ENCODE measurements at places on chromosomes 12 and 14.

- DNase-seq: no peak
These were observed 212.3 kb upstream of the DCN start for GRCh38 chr12:91394903-91395302.

DNA sequence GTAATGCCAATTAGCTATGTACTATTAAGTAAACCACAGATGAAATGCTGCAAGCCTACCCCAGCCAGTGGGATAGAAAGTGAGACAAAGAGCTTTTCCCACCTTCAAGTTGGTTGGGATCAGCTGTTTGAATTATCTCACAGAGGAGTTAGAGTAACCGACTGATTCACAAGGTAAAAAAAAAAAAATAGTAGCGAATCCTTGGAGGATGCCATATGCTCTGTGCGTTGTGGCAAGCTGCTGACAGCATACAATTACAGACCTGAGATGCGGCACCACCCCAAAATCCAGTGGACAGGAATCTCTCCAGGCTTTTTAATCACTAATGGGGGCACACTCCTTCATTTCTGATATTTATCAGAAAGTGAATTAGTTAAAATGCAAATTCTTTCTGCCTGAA is 157.0 kb upstream of the RMST start:
- no peak for DNase-seq

GRCh38 chr14:94857950-94858349 is 88.0 kb upstream of the GSC start:
- no peak for DNase-seq

GRCh38 chr12:118332511-118332910 is 40.2 kb downstream of the TAOK3 start:
- no peak for DNase-seq

DNA sequence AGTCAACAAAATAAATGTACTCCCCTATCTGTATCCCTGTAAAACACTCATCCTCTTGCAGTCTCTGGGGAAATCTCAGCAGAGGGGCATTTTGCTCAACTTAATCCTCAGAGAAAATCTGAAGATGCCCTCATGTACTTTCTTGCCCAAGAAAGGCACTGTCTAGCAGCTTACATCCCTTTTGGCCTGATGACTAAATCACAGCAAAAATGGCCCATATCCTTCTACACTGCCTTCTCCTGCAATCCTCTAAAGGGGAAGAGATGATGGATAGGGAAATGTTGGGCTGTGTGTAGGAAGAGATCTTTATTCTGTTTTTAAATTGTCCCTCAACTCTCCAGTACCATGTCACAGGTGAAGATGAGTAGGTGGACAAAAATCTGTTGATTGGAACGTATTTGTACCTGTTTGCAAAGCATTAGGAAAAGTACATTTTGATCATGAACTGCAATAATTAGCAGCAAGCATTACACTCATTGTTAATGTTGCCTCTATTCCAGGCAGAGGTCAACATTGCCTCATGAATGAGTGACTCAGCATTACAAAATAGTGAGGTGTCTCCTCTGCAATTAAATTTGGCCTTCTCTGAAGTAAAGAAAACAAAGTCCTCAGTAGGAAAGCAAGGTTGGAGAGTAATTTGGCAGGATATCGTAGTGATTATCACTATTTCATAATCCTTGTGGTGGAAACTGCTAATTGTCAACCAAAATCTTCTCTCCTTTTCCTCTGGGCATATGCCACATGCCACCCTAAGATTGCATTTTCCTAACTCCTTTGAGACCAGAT is 172.4 kb upstream of the CAND1 start:
- no peak for DNase-seq

DNA sequence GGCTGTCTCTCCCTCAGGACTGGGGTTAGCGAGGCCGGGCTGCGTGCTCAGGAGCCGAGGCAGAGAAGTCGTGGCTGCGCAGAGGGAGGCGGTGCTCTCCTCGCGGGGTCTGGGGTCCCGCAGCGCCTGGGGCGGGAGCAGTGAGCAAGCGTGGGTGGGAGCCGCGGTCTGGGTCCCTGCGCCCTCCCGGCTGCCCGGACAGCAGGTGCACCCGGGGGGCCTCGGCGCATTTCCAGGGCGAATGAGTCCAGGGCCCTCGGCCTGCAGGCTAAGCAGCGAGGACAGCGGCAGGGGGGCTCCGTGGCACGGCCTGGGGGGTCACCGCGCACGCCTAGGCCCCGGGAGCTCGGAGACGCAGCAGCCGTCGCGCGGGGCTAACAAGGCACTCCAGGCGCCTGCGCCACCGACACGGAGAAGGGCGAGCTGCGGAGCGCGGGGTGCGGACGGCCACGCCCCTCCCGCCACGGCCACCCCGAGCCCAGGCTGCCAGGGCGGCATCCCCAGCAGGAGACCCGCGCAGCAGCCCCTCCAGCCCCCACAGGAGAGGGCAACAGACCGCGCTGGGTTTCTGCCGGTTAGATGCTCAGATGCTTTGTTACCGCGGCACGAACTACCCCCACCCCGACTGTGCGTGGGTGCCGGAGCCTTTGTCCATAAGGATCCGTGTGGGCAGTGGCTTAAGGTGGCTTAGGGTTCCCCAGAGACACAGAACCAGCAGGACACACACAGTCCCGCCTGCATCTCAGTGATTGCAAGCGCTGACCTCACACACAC is 117.7 kb upstream of the C14orf180 start:
- DNase-seq: no peak

DNA sequence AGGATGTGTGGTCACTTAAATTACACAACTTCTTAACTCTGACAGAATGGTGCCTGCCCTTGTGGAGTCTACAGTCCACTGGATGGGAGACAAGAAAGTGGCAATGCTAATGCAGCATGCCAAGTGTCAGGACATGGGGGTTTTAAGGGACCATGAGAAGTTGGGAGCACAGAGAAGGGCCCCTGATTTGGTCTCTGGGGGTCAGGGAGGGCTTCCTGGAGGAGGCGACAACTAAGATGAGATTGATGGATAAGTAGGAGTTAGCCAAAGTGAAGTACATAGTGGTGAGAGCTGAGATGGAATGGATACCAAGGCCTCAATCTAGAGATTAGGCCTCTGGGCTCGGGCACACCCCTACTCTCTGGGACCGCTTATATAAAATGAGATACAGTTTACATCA is 236.7 kb downstream of the CHST11 start:
- DNase-seq: no peak

DNA sequence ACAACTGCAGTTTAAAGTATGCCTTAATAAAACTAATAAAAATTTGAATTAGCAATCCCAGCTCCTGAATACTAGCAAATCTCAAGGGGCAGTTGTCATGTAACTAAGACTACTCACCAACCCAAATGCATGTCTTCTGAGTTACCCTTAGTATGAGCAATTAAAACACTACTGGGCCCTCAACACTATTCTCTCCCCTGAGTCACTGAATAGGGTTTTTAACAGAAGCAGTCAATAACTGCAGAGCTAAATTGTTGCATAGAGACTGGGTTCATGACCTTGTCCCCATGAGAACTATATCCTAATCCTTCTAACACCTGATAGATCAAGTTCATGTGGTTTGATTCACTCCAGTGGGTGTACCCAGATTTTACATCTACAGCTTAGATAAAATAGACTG is 38.8 kb downstream of the MDM1 start:
- no peak for DNase-seq

GRCh38 chr12:92436856-92437255 is 265.9 kb upstream of the PLEKHG7 start:
- DNase-seq: no peak

DNA sequence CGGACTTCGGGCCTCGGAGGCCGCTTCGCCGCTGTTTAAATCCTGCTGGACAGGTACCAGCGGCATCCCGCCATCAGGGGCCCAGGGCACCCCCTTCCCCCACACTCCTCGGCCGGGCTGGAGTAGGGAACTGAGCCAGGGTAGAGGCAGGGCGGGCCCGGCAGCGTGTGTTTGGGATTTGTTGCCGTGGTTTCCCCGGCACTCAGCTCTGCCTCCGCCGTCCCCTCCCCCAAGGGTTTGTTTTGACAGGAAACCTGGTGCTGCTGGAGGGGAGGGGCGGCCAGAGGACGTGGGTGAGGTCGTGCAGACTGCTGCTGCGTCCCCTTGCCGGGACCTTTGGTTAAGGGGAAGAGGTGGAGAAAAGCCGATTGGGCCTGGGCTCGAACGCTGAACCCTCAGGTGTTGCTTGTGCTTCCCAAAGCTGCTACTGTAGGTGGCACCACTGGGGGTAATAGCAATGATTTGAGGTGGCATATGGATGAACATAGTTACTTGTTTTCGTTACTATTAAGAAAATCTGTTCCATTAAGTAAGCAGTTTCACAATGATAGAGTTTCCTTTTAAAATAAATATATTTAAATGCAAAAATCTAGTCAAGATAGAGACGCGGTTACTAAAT is 778 bp downstream of the TCP11L2 start:
- DNase-seq: peak; percentile 94

DNA sequence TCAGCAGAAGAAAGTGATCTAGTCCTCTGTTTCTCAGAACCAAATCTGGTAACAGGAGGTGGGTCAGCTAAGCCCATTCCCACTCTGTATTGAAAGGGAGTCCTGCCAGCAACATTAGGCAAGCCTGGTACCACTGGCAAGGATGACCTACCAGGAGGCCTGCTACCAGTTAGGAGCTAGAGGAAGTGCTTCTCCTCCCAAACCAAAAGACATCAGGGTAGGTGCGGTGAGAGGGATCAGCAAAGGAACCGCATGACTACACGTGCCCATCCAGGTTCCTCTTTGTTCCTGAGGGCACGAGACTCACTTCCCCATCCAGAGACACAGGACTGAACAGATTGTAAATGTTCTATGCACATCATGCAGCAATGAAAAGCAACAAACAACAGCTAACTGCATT is 2.8 kb downstream of the KLRC4 start:
- no peak for DNase-seq

DNA sequence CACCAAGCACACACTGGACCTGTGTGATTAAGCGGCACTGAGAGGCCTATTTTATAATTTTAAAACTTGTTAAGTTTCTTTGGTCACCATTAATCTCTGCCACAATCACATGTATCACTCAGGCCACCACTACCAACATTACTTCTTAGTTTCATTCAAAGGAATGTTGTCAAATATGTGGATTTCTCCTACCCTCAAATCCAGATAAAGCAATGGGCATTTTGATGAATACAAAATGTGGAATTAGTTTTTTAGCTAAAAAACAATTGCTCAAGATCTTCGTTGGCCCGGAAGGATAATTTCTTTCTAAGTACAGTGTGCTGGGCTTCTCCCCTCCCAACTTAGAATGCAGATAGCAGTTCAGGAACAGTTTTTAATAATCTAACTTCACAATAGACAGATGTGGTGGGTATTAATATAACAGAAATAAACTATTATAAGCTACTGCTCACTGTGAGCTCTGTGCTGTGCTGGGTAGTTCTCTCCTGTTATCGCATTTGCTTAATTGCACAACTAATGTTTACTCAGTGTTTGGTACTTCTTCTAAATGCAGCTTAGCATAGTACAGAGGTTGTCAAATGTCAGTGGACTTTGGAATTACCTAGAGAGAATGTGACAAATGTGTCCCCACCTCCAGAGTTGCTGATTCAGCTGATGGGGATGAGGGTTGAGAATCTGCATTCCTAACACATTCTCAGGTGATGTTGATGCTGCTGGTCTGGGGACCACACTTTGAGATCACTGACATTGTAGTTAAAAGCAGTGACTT is 266.7 kb upstream of the AMIGO2 start:
- no peak for DNase-seq

DNA sequence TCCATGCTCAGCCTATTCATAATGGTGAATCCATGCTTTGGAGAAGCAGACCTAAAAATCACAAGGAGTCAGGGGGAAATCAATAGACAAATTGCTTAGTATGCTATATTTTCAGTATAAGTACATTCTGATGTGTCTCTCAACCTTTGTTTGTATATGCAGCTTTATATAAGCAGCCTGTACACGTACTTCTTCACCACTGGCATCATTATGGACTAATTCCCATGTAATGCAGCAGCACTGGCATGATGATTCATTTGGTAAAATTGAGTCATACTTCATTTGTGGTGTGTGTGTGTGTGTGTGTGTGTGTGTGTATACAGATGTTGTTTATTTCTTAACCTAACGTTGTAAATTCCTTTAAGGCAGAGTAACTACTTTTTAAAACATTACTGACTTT is 10.9 kb downstream of the DCP1B start:
- DNase-seq: no peak
